ENCODE measurements at places on chromosomes 5 and 9. TPM values are rescaled to one million over a fixed set of nuclear protein-coding genes. Genes with fewer than 3 reads are reported as not detected.

Gene DMRT2
- polyA plus RNA-seq: not detected

- no peak for DNase-seq
Measured at GRCh38 chr9:127087836-127088235, 34.6 kb downstream of the ANGPTL2 start.

DNA sequence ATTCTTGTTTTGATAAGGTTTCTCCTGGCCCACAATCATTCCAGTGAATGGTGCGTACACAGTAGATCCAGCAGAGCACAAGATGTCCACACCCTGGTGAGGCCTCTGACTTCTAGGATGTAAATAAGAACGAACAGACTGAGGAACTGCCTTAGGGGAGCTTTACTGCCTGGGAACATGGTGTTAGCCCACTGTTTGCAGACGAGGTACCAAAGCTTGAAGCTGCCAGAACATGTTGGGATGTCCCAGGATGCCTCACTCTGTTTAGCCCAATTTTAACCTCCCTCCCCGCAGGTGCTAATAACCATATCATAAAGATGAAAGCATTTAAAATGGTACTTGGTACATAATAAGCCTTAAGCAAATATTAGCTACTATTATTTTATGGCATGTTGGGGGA, 3.5 kb downstream of the LECT2 start:
- DNase-seq: no peak

Gene PTGES2
- 44.8 TPM for polyA plus RNA-seq

Gene DNM1
- 3.7 TPM for polyA plus RNA-seq

GRCh38 chr5:132423438-132423898, 54.0 kb downstream of the SLC22A5 start:
- no peak for DNase-seq

- no peak for DNase-seq
Measured at GRCh38 chr5:111004291-111004690, 67.2 kb upstream of the TSLP start.

DNA sequence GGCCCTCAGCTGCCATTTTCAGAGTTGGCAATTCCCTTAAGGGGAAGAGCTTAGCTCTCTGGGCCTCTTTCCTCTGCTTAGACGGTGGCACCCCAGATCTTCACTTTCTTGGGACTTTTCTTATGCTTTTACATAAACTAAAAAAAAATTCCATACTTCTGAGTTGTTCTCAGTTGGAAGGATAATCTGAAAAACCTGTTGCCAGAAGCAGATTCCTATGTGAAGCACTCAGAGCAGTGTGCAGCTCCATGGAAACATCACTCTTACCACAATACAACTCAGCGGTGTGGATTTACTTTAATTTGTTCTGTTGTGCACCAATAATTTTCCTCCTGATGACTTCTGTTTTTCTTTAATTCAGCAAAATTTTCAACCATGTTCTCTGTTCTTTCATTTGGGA, 44.1 kb upstream of the MROH2B start:
- DNase-seq: peak; percentile 71

Gene S100Z
- polyA plus RNA-seq: not detected

DNA sequence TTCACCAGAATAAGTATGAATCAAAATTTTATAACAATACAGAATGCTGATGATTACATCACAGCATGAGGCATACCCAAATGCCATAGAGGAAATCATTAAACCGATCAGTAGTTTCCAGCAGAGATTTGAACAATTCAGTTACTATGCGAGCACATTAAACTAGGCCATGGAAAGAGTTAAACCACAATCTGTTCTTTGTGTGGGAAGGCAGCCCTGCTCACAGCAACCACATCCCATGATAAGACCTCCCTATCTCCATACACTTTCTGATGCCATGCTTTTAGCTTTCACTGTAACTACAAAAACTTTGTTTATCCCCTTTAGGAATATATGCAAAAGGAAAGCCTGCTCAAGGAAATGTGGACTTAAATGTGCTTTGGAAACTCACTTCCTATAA, 4.5 kb downstream of the NFIB start:
- peak; percentile 96 for DNase-seq

Gene QRFP
- polyA plus RNA-seq: not detected

GRCh38 chr5:436641-436975, 6.4 kb upstream of the EXOC3 start:
- DNase-seq: no peak

- no peak for DNase-seq
Measured at GRCh38 chr5:17196697-17197096, 20.7 kb upstream of the BASP1 start.

Data from fibroblast of lung (primary cell).